Activated effector memory CD4-positive, alpha-beta T cell treated with Interleukin-2 at 50 U/mL for 16 hours (primary cell): ENCODE measurements at places on chromosomes 6 and 20.

DNA sequence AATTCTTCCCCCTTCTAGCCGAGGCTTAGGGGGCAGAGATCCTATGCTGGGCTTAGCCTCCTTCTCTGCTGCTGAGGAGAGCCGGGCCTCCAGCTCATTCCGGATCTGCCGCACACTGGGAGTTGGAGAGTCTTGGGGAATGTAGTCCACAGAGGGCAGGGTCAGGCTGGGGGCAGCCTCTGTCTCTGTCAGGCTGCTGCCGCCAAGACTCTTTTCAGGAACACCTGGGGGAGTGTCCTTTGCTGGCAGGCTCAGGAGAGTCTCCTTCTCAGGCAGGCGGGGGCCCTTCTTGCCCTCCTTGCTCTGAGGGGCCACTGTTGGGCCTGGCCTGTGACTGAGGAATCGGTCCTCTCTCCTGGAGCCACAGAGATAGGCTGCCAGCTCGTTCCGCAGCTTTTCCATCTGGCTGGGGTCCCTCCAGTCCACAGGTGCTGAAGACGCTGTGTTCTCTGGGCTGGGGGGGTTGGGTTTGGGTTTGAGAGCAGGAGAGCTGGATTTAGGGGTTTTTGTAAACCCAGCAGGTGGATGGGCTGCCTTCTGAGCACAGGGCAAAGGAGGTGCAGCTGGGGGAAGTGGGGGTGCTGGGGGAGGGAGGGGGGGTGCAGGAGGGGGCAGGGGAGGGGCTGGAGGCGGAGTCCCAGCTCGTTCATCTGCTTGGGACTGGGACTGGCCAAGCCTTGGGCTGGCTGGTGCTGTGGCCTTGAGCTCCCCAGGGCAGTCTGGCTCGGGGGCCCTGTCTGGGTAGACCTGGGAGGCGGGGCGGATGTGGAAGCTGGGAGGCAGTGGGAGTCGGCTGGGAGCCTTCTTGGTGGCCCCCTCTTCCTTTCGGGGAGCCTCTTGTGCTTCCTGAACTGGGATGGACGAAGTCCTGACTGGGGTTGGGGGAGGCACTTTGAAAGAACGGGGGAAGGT lies 36.1 kb downstream of the C6orf132 start:
- DNase-seq = no peak

DNA sequence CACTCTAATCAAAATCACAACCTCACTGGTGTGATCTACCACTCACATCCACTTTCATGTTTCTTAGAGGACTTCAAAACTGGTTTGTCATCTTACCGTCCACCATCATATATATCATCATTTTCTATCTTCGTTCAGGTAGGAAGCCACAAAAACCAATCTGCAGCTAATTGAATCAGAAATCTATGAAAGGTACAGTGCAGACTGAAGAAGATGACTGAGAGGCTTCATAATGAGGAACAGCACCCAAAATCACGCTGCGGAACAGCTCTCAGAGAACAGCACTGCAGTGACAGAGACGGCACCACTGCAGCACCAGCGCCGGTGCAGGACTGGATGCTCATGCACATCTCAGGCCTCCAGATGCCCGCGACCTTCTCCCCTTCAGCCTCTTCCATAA lies 13.0 kb downstream of the GMDS start:
- no peak for DNase-seq

DNA sequence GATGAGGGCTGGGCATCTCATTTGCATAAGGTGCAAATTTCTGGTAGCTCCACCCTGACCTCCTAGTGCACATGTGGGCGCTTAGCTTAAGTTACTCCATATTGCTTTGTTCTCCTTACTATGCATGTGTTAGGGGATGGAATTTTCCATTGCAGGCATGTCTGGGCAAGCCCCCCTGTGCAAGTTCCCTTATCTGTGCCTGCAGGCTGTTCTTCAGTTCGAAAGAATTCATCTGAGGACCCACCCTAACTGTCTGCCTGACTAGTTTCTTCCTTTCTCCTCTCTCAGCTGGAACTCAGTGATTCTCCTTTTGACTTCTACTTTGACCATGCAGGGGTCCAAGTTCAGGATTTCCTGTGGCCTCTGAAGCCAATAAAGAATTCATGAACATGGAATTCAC lies 30.2 kb downstream of the CCDC170 start:
- DNase-seq = no peak

DNA sequence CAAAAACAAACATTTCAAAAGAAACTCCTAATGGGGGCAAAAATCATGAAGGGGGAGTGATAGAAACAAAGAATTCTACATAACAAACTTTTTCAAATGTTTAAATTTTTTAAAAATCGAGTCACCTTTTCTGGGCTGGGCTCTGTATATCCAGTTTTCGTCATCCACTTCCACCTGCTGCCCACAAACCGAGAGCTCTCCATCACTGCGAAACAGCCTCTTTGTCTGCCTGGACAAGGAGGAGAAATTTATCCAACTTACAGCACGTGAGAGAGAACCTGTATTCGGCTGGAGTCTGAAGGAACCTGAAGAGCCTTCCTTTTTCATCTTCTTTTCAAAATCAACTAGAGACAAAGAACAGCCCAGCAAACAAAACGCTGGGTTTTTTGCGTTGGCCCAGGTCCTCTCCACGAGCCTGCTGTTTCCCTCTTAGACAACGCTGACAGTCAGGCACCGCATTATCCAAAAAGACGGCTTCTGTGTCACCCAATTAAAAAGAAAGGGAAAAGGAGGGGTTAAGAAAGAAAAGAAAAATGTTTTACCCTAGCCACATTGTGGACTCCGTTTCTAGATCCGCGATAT lies 72.4 kb upstream of the NHSL1 start:
- DNase-seq = no peak

DNA sequence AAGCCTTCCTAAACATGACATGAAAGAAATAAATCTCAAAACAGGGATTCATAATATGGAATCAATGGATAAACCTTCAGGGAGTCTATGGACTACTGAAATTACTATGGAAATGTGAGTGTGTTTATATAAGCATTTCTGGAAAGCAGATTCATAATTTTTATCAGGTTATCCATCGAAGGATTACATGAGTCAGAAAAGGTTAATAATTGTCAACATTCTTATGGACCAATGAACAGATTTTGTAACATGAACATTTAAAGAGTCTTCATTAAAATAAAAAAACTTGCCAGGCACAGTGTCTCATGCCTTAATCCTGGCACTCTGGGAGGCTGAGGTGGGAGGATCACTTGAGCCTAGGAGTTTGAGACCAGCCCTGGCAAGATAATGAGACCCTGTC lies 84.8 kb downstream of the AHI1 start:
- DNase-seq = no peak

GRCh38 chr6:151475653-151476523 lies 17.9 kb upstream of the CCDC170 start:
- DNase-seq = no peak

DNA sequence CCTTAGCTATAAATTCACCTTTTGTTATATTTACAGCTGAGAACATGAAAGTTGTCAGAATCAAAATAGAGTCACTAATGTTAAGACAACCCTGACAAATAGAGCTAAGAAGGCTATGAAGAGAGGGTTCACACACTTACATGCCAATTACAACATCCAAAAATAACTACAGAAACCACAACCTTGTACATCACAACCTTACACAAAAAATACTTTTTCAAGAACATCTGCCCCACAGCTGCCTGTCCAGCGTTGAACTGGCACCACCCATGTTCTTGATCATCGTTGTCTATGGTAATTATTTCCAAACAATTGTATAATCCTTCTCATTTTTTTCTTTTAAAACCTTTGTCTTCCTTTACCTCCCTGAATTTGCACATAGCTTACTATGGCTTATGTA lies 231.2 kb upstream of the FKBP1C start:
- no peak for DNase-seq

- no peak for DNase-seq
Observed at GRCh38 chr6:117414770-117415169, 11.0 kb downstream of the ROS1 start.

GRCh38 chr20:61819574-61819846 lies 246.2 kb downstream of the TAF4 start:
- no peak for DNase-seq

- no peak for DNase-seq
Observed at GRCh38 chr20:19330731-19331130, 118.3 kb downstream of the SLC24A3 start.

- no peak for DNase-seq
Observed at GRCh38 chr20:37741570-37741969, 47.7 kb downstream of the CTNNBL1 start.

GRCh38 chr6:113632220-113632864 lies 224.8 kb upstream of the MARCKS start:
- DNase-seq = no peak

- DNase-seq = no peak
Observed at GRCh38 chr20:35842361-35842760, 70.5 kb downstream of the PHF20 start.
